ENCODE measurements at places on chromosomes 4 and X. TPM values are rescaled to one million over a fixed set of nuclear protein-coding genes. Genes with fewer than 3 reads are reported as not detected.
A peak's percentile ranks its signal among the peaks of the same experiment; 100 is the strongest.

FAM241A gene
- 2.2 TPM for total RNA-seq

GRCh38 chr4:127782275-127783025, at the start of gene HSPA4L:
Gene HSPA4L (plus strand): TSS chr4:127782322. CDS start chr4:127782551, 229 bp downstream.
- peak; percentile 49 for DNase-seq
- H3K4me1 ChIP-seq = peaks cover 11% of the 10 kb centered on the region

GRCh38 chr4:95181243-95181995, 367.4 kb downstream of the UNC5C start:
- no peaks in the 10 kb centered on the region for H3K4me1 ChIP-seq
- no peak for DNase-seq
- no peak overlapping the region for H3K4me3 ChIP-seq
- no peaks in the 10 kb centered on the region for H3K36me3 ChIP-seq
- no peak overlapping the region for H3K27ac ChIP-seq
- no peaks in the 10 kb centered on the region for H3K27me3 ChIP-seq

NAP1L2 gene
- 3.9 TPM for total RNA-seq

TSPAN6 gene
- total RNA-seq = 0.23 TPM

- H3K27me3 ChIP-seq = no peaks in the 10 kb centered on the region
- no peaks in the 10 kb centered on the region for H3K36me3 ChIP-seq
- no peak overlapping the region for H3K4me3 ChIP-seq
- DNase-seq = no peak
Observed at GRCh38 chr4:89737888-89738287, 99.1 kb downstream of the SNCA start.

GRCh38 chr4:15744016-15744545, 34.0 kb upstream of the CD38 start:
- H3K4me1 ChIP-seq = no peaks in the 10 kb centered on the region
- H3K36me3 ChIP-seq = no peaks in the 10 kb centered on the region

TLR7 gene
- 25.2 TPM for total RNA-seq

GRCh38 chrX:111270339-111270738, at the start of gene CAPN6:
Gene CAPN6 (minus strand): TSS chrX:111270483. CDS start chrX:111263936, 6,547 bp downstream.
- no peaks in the 10 kb centered on the region for H3K36me3 ChIP-seq
- H3K27me3 ChIP-seq = no peaks in the 10 kb centered on the region
- DNase-seq = no peak
- no peak within 1 kb of the TSS for H3K27ac ChIP-seq
- H3K4me1 ChIP-seq = no peaks in the 10 kb centered on the region

GLRB gene
- total RNA-seq = not detected

GRCh38 chrX:17375637-17376430, 834 bp downstream of the NHS start:
- no peak for DNase-seq
- no peaks in the 10 kb centered on the region for H3K36me3 ChIP-seq
- H3K4me3 ChIP-seq = no peak overlapping the region
- no peaks in the 10 kb centered on the region for H3K27me3 ChIP-seq
- H3K27ac ChIP-seq = no peak overlapping the region

Measured in GM12878 (cell line).